Naive thymus-derived CD4-positive, alpha-beta T cell (primary cell): ENCODE measurements at places on chromosomes 12 and 14. TPM values are rescaled to one million over a fixed set of nuclear protein-coding genes. Genes with fewer than 3 reads are reported as not detected.

Gene LHX5
- total RNA-seq, result not detected

Gene SLC7A7
- total RNA-seq, result 1.8 TPM

Gene TAS2R8
- total RNA-seq, result not detected

Gene LRCOL1
- total RNA-seq, result not detected in 2 replicates

- no peaks in the 10 kb centered on the region for H3K27me3 ChIP-seq
- no peak for DNase-seq
- no peaks in the 10 kb centered on the region for H3K36me3 ChIP-seq
- no peak overlapping the region for H3K4me3 ChIP-seq
These were observed 813.0 kb downstream of the GALC start for GRCh38 chr14:87179936-87180335.

DNA sequence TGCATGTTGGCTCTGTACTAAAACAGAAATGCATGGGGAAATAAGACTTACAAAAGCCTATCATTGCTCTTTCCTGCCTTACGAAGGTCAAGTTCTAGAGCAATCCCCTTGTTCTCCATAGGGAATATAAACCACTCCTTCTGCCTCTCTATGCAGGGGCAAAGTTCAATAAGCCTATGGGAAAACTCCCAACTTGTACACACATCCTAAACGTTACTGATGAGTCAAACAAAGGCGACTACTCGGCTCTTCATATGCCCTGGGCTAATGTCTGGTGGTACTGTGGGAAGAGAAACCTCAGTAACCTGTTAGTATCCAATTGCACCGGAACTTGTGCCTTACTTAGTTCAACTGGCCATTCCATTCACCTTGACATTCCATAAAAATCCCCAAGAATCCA is 32.7 kb downstream of the PRMT8 start:
- no peaks in the 10 kb centered on the region for H3K4me1 ChIP-seq
- H3K27me3 ChIP-seq, result no peaks in the 10 kb centered on the region
- no peak for DNase-seq
- no peaks in the 10 kb centered on the region for H3K36me3 ChIP-seq
- H3K27ac ChIP-seq, result no peak overlapping the region
- H3K4me3 ChIP-seq, result no peak overlapping the region

GRCh38 chr12:14678547-14679150 is 17.8 kb downstream of the GUCY2C start:
- DNase-seq, result no peak
- peaks cover 2% of the 10 kb centered on the region for H3K27me3 ChIP-seq
- H3K36me3 ChIP-seq, result no peaks in the 10 kb centered on the region
- no peaks in the 10 kb centered on the region for H3K4me1 ChIP-seq
- H3K4me3 ChIP-seq, result no peak overlapping the region

GRCh38 chr14:101373690-101374295 is 187.5 kb upstream of the DIO3 start:
- no peaks in the 10 kb centered on the region for H3K36me3 ChIP-seq
- H3K27ac ChIP-seq, result no peak overlapping the region
- H3K4me1 ChIP-seq, result no peaks in the 10 kb centered on the region

GRCh38 chr14:90696720-90697119 is 119.5 kb downstream of the TTC7B start:
- no peaks in the 10 kb centered on the region for H3K27me3 ChIP-seq
- no peaks in the 10 kb centered on the region for H3K4me1 ChIP-seq
- H3K27ac ChIP-seq, result no peak overlapping the region
- H3K36me3 ChIP-seq, result no peaks in the 10 kb centered on the region

GRCh38 chr12:111056618-111057521 is 136.5 kb upstream of the MYL2 start:
- H3K27me3 ChIP-seq, result no peaks in the 10 kb centered on the region
- H3K4me3 ChIP-seq, result peak overlapping the region; percentile 22
- H3K27ac ChIP-seq, result peak overlapping the region; percentile 48

DNA sequence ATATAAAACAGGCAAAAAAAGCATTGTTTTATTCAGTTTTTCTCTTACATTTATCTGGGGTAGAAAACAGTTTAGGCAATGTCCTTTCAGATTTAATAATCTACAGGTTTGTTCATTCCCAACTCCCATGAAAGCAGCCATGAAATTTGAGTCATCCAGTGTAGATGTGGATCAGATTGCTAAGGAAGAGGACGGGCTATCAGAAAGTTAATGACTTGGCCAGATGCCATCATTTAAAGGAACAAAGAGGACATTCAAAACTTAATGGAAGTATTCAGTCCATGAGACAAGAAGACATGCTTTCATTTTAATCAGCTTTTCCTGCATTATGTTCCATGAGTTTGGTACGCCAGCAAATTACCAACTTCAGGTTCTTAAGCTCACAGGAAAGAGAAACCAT is 31.1 kb upstream of the POC1B start:
- no peaks in the 10 kb centered on the region for H3K27me3 ChIP-seq
- H3K4me3 ChIP-seq, result no peak overlapping the region
- H3K36me3 ChIP-seq, result no peaks in the 10 kb centered on the region

GRCh38 chr14:93788293-93788542 is at the start of gene PRIMA1:
Gene PRIMA1, minus strand, starts transcription at chr14:93788485. Its CDS starts 767 bp downstream, at chr14:93787718.
- H3K4me1 ChIP-seq, result no peaks in the 10 kb centered on the region
- no peak within 1 kb of the TSS for H3K27ac ChIP-seq
- no peak for DNase-seq
- no peak within 1 kb of the TSS for H3K4me3 ChIP-seq

GRCh38 chr12:32069071-32069470 is 37.6 kb upstream of the BICD1 start:
- H3K4me3 ChIP-seq, result no peak overlapping the region
- H3K4me1 ChIP-seq, result no peaks in the 10 kb centered on the region
- H3K27me3 ChIP-seq, result no peaks in the 10 kb centered on the region
- no peaks in the 10 kb centered on the region for H3K36me3 ChIP-seq

DNA sequence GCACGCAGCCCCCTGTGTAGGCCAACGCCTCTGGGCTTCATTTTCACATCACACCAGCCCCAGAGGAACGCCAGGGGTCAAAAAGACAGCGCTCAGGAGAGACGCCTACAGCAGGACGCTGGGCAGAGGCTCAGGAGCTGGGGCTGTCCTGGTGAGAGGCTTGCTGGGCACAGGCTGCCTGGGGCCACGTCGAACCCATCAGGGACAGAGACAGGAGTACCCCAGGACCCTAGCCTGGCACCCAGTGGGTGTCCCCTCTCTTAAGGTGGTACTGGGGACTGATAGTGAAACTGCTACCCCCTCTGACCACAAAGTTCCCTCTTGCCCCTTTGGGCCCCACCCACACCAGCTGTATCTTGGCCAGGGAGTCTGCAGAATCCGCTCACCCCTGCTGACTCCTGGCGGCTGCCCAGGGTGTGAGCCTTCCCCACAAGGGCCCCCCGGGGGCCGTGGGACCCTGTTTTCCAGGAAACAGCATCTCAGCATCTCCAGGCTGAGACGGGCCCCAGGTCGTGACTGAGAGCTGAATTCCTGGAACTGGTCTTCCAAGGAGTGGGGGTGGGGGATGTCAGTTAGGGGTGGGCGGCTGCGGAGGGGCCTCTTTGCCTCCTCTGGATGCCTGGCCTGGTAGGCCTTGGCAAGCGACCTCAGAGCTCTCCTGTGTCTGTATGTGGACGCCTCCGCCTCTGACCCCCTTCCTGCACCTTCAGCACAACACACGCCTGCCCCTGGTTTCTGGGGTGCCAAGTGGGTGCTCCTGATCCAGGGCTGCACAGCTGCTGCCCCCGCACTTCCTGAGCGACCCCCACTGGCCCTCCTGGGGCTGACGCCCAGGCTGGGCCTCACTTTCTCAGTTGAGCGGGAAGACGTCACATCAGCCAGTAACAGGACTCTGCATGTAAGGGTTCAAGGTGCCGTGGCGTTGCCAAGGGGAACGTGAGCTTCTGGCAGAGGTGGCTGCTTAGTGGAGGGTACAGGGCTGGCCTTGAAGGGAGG is 321.9 kb upstream of the RTL1 start:
- H3K27ac ChIP-seq, result no peak overlapping the region
- no peaks in the 10 kb centered on the region for H3K27me3 ChIP-seq
- DNase-seq, result no peak
- no peak overlapping the region for H3K4me3 ChIP-seq
- H3K4me1 ChIP-seq, result no peaks in the 10 kb centered on the region
- no peaks in the 10 kb centered on the region for H3K36me3 ChIP-seq

GRCh38 chr12:91978143-91978542 is 167.5 kb downstream of the BTG1 start:
- H3K36me3 ChIP-seq, result no peaks in the 10 kb centered on the region
- H3K27me3 ChIP-seq, result no peaks in the 10 kb centered on the region
- DNase-seq, result peak; percentile 84

- H3K4me3 ChIP-seq, result no peak overlapping the region
- H3K36me3 ChIP-seq, result peaks cover 43% of the 10 kb centered on the region
- H3K4me1 ChIP-seq, result peaks cover 23% of the 10 kb centered on the region
- DNase-seq, result no peak
- no peaks in the 10 kb centered on the region for H3K27me3 ChIP-seq
- H3K27ac ChIP-seq, result no peak overlapping the region
These were observed 55.6 kb upstream of the OR5AU1 start for GRCh38 chr14:21211509-21211908.

DNA sequence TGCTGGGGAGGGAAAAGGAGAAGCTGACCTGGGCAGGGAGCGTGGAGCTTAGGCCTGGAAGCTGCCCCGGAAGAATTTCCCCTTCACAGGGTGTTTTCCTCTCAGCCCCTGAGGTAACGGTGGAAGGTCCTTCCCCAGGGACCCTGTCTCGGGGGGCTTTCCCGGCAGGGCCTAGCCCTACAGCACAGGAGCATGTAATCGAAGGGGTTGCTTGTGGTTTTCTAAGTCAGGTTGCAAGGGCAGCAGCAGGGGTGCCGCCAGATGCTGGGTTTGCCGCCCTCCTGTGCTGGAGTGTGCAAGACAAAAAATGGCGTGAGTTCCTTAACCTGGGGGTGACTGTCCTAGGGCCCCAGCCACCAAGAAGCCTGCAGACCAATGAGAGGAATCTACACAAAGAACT is 1.6 kb upstream of the KRT74 start:
- H3K36me3 ChIP-seq, result no peaks in the 10 kb centered on the region
- H3K4me3 ChIP-seq, result no peak overlapping the region
- H3K27ac ChIP-seq, result no peak overlapping the region
- H3K4me1 ChIP-seq, result no peaks in the 10 kb centered on the region
- H3K27me3 ChIP-seq, result no peaks in the 10 kb centered on the region
- no peak for DNase-seq

DNA sequence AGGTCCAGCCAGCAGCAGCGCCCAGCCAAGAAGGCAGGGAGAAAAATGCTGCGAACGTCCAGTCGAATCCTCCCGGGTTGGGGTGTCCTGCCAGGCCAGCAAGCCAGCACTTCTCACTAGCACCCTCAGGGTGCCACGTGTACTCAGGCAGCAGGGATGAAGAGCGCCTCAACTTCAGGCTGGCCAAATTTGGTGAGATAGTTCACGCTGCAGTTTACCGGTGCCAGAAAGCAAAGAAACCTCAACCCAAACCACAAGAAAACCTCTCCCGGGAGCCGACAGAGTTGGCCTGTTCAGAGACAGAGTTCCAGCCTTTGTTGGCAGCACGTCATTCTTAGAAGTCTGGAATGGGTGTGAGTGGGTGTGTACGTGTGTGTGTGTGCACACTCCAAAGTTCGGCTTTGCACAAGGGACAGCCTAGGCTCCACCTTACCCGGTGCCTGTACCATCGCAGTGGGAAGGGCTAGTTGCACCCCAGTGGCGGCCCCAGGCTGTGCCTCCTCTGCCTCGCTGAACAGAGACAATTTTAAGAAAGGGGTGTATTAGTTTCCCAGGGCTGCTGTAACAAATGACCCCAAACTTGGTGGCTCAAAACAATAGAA is 42.1 kb downstream of the ELK3 start:
- peaks cover 32% of the 10 kb centered on the region for H3K4me1 ChIP-seq
- no peaks in the 10 kb centered on the region for H3K27me3 ChIP-seq

DNA sequence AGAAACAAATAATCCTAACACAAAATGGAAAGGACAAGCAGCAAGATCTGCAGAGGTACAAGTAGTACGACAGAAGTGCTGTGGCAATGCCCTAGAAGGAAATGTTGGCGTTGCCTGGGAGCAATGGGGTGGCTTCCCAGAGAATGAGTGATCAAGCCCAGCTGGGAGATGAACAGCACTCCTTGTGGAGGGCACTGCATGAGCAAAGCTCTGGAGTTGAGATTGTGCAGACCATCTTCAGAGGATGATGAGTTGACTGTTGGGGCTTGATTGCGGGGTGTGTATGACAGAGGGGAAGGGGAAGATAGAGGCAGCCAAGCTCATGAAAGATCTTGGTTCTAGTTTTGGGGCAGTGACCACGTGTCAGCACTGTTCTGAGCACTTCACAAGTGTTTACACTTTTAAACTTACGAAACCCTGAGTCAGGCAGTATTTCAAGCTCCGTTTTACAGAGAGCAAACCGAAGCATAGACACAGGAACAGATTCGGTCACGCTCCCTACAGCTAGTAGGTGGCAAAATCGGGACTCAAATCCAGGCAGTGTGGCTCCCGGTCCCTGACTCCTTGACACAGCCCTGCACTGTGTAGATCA is 127.2 kb upstream of the LHX5 start:
- H3K4me1 ChIP-seq, result no peaks in the 10 kb centered on the region
- no peaks in the 10 kb centered on the region for H3K36me3 ChIP-seq
- no peak for DNase-seq
- H3K27ac ChIP-seq, result no peak overlapping the region

GRCh38 chr12:30928356-30929244 is 2.1 kb downstream of the TSPAN11 start:
- no peaks in the 10 kb centered on the region for H3K36me3 ChIP-seq
- DNase-seq, result no peak
- no peak overlapping the region for H3K4me3 ChIP-seq
- H3K27me3 ChIP-seq, result peaks cover 5% of the 10 kb centered on the region
- no peaks in the 10 kb centered on the region for H3K4me1 ChIP-seq
- no peak overlapping the region for H3K27ac ChIP-seq
